ENCODE measurements at places on chromosomes 5 and 9. TPM values are rescaled to one million over a fixed set of nuclear protein-coding genes. Genes with fewer than 3 reads are reported as not detected.

Gene C9orf153
- 0.16 TPM for polyA plus RNA-seq

Gene PCDHB8
- polyA plus RNA-seq, result 0.05 TPM

DNA sequence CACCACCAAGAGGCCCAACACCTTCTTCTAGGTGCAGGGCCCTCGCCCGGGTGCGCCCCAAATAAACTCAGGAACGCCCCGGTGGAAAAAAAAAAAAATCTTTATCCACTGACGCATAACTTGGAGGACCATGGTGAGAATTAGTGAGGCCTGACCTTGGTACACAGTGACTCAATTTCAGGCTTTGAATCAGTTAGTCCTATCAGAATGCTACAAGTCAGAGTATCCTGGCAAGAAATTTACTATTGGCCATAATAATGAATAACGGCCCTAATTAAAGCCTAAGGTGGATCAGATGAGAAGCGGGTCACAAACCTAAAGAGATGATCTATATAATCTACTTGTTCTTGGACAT lies 914.2 kb upstream of the DMAC1 start:
- no peak for DNase-seq

DNA sequence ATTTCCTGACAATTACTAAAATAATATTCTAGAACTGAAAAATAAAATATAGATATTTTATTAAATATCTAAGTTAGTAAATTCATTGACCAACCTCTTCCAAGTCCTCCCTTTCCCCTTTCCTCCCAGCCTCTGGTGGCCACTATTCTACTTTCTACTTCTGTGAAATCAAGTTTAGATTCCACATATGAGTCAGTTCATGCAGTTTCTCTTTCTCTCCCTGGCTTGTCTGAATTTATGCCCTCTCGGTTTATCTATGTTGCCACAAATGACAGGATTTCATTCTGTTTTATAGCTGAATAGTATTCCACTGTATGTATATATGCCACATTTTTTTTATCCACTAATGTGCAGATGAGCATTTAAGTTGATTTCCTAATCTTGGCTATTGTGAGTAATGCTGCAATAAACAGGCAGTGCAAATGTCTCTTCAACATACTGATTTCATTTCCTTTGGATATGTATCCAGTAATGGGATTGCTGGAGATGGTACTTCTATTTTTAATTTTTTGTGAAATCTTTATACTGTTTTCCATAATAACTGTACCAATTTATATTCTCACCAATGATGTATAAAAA lies 52.3 kb downstream of the WDR36 start:
- DNase-seq, result no peak

Gene NIPBL
- polyA plus RNA-seq, result 38.4 TPM

DNA sequence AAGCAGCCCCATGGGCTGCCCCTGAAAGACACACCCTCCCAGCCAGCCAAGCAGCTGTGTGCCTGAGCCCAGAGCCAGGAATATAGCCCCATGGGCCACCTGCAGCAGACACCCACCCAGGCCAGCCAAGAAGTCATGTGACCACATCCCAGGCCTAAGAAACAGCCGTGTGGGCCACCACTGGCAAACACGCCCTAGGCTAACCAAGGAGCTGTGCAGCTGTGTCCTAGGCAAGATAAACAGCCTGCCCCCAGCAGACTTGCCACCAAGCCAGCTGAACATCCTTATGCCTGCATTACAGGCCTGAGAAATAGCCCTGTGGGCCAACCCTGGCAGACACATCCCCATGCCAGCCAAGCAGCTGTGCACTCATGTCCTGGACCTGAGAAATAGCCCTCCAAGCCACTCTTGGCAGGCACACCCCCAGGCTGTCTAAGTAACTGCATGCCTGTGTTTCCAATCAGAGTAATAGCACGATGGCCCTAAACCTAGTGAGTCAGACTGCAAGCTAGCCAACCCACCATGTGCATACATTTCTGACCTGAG lies 143.0 kb downstream of the ADAMTS6 start:
- DNase-seq, result no peak

Gene LCN9
- not detected for polyA plus RNA-seq

GRCh38 chr5:128645581-128645980 lies 107.5 kb upstream of the FBN2 start:
- no peak for DNase-seq

Gene EGR1
- 56.3 TPM for polyA plus RNA-seq

Gene NR5A1
- 0.46 TPM for polyA plus RNA-seq

- no peak for DNase-seq
Observed at GRCh38 chr5:139415221-139415861, 11.5 kb upstream of the SPATA24 start.

DNA sequence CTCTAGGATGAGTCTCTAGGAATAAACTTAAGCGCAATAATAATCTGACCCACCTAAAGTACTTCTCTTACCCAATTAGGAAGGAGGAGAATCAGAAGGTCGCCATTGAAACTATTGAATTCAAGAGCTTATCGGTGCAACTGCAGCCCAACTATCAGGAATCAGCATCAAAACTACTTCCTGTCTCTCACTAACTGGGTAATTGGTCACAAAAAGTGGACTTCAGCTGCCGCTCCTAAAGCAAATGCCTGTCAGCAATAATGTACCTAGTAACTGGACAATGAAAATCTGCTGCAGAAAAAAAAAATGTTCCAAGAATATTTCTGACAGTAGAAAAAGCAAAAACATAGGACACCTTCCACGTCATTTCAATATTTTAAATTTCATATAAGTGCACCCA lies 3.3 kb downstream of the OR1L8 start:
- no peak for DNase-seq

Gene LCN12
- polyA plus RNA-seq, result 14.4 TPM

DNA sequence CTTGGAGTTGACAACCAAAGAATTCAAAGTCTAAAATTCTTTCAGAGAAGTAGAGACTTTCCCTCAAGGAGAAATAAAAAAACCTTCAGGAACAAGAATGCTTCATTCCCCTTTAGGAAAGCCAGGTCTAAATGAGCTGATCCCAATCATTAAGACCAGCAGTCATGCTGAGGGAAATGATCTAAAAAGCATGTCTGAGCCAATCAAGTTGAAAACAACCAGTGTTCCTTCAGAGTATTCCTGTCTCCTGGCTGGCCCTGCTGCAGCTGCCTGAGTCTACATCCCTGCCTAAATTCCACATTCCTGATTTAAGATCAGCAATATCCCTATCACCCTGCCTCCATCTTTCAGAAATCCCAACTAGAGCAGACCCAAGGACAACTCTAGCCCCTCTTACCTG lies 244.5 kb downstream of the PLK2 start:
- DNase-seq, result no peak

Gene TMEFF1
- polyA plus RNA-seq, result 0.02 TPM

DNA sequence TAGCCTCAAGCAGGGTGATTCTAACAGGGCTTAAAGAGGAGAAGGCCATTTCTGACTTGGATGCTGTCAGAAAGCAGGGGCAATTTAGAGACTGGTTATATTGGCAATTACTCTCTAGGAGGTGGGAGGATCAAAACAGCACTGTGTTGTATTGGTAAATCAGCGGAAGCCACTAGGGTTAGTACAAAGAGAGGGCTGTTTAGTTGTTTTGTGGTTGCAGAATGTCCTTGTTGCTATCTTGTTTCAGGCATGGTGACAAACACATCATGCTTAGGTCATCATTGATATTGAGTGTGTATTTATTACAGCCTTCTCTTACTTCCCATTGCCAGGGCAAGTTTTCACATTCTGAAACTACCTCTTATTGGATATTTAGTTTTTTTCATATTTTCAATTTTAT lies 165.3 kb downstream of the TAF11L14 start:
- no peak for DNase-seq

DNA sequence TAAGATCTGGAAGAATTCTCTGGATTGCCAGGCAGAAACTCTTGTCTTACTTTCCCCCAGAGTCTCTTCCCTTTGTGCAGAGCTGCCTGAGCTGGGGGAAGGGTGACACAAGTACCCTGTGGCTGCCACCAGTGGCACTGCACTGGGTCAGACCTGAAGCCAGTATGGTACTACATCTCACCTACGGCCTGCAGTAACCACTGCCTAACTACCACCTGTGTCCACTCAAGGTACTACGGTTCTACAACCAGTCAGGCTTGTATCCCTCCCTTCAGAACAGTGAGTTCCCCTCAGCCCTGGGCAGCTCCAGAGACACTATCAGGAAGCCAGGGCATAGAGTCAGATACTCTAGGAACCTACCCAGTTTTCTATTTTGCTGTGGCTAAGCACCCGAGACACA lies 212.0 kb upstream of the POU5F2 start:
- DNase-seq, result no peak

DNA sequence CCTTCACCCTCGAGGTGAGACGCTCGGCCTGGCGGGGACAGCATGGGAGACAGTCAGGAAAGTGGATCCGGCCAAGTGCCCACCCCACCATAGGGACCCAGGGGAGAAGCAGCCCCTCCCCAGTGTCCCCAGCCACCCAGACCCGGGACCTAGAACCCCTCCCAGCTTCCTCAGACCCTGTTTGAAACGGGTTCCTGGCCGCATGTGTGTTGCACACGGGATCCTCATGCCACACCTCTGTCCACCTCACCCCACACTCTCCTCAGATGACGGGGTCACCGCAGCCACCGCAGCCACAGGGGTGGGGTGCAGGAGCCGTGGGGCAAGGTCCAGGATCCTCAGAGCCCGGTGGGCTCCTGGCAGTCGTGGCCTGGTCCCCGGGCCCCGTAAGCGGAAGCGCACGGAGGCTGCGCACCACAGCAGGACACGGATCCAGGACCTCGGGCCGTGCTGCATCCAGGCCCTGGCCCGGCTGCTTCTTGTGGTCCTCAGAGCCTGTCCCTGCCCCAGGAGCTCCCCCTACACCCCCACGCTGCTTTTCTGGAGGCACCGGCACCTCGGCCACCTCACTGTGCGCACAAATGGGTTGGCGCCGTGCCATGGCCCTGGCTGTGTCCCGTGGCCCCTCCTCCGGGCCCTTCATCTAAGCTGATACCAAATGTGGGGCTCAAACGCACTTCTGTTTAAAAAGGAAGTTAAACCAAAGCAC lies 15.3 kb downstream of the TERT start:
- no peak for DNase-seq
